EL (cell line): ENCODE measurements at places on chromosomes 5 and 9.

DNA sequence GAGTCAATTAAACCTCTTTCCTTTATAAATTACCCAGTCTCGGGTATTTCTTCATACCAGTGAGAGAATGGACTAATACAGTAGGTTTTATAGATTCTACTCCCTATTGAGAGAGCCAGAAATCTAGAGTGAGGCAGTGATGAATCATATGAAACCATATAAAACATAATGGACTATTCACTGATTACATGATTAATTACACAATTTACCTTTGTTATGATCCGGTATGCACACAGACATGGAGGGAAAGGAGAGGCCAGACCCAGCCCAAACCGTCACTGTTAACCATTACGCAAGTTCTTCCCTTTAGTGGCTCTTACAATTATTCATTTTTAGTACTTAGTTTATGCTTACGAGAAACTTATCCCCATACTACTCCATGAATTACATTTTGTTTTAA is 205.0 kb downstream of the DNAH5 start:
- no peak for DNase-seq

GRCh38 chr9:88523056-88523455 is 11.9 kb upstream of the NXNL2 start:
- peak; percentile 88 for DNase-seq

DNA sequence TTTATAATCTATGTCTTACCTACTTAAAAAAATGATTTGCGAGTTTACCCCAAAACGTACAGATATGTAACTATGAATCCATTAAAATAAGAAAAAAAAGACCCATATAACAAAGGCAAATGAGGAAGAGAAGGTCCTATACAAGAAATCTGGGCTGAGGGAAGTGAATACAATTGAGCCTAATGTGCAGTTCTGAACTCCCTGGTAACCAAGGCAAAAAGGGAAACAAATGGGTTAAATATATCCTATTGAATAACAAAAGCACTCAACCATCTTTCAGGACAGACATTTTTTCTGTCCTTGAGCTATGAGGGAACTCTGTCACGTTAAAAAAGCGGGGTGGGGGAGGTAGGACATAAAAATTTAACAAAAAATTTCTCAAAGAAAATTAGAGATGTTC is 78.6 kb downstream of the PTPN3 start:
- DNase-seq: no peak

DNA sequence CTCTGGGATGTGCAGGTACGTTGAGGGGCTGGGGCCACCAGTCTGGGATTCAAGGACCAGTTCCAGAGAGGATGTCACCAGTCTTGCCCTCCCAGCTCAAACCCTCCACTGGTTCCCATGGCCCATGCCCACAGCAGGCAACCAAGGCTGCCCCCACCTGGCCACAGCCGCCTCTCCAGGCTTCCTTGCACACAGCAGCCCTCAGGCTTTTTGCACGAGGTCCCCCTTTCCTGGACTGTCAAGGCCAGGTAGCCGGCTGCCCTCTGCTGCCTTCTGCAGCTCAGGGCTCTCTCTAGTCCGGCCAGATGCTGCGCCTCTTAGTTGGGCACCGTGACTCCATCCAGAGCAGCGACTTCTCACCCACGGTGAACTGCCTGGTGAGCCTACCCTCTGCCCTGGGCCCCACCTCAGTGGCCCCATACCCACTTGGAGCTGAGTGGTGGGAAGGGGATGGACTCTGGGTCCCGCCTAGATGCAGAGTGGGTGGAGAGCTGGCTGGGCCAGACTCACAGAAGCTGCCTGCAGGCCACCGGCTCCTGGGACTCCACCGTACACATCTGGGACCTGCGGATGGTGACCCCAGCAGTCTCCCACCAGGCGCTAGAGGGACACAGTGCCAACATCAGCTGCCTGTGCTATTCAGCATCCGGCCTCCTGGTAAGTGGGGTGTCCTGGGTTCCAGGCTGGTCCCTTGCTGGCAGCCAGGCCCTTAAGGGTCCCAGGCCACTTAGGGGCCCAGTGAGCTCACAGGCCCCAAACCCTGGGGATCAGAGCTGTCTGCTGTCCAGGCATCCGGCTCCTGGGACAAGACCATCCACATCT is 2.9 kb downstream of the WDR38 start:
- peak; percentile 58 for DNase-seq

- DNase-seq: no peak
Observed at GRCh38 chr9:89405826-89406225, 87.5 kb downstream of the SECISBP2 start.

DNA sequence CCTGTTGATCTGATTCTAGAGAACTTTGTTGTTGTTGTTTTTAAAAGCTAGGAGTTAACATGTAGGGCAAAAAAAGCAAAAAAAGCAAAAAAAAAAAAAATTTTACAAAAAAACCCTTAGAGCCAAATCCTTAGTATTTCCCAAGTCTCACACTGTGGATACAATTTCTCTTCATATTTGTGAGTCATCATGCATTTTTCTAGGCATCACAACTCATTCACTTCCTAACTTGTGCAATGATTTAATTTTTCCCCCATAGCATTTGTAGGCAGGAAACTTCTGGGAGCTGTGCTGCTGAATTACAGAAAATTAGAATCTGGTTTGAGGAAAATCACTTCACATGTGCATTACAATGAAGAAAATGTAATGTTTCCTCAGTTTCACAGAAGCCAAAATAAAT is 91.9 kb downstream of the MARCHF3 start:
- DNase-seq: peak; percentile 78
